ENCODE measurements at places on chromosomes 2 and 18.

DNA sequence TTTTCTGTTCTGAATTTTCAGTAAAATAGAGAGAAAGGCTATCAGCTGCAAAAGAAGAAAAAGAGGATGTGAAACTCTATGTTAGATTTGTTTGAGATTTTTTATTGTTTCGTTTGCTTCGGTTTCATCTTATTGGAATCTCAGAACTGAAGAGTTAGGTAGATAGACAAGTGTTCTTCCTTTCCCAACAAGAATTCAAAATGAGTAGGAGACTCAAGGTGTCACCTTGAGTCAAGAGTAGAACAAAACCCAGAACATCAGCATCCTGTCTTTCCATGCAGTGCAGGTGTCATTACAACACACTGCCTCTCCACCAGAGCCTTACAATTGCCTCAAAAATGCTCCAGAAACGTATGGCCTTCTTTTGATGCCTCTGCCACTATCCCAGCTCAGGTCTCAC is 21.1 kb downstream of the NBAS start:
- DNase-seq: no peak

- DNase-seq: no peak
Measured at GRCh38 chr18:46055838-46056230, 16.2 kb downstream of the PSTPIP2 start.

GRCh38 chr18:55268151-55268601 is 308.9 kb upstream of the CCDC68 start:
- no peak for DNase-seq

GRCh38 chr18:34965566-34965965 is 75.6 kb upstream of the MAPRE2 start:
- DNase-seq: no peak

DNA sequence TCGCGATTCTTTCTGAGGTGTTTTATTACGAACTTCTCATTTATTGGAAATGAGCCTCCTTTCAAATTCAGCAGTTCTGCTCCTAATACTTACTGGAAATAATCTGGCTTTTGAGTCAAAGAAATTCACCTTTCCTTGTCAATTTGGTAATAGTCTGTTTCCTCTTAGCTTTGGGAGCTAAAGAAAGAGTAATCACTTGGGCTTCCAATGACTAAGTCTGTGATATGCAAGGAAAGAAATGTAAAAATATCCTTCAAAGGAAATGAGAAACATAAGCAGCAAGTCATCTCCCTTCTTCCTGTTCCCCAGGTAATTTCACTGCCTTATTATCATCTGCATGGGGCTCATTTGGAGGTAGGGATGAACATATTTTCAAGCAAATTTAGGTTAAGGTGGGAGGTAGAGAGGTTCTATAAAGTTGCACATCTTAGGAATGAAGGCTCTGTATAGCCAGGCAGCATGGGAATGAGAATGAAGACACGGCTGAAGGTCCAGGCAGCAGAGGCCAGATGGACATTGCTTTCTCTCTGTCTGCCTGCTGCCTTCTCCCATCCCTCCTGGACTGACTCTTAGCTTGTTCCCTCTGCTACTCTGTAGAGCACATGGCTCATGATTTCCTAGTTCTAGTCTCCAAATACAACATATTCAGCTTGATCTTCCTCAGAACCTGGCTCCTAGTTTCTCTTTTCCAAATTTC is 1.0 kb downstream of the SPP2 start:
- no peak for DNase-seq

DNA sequence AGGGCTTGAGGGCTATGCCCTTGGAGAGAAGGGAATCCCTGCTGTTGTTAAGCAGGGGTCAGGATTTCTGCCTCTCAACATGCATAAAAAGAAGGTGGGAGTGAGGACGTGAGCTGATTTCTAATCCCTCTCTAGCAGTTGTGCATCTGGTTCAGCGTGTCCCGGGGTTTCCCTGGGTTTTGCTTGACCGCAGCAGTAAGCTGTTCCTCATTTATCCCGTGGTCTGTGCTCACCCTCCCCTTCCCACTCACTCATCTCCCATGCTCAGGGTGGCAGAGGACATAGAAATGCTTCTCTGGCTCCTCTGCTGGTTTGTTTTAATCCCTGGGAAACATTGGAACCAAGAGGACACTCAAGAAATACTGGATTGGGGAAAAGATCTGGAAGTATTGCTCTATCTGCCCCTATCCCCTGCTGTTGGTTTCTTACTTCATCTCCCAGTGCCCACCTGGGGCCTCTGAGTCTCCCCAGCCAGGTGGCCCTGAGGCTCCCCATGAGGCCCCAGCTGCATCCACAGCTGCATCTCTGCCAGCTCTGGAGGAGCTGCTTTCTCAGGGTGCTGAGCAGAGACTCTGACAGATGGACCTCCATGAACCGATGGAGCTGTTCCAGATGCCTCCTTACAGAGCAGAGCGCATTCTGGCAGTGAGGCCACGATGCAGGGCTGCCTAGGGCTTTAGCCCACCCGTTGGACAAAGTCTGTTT is 36.1 kb downstream of the TET3 start:
- DNase-seq: no peak

DNA sequence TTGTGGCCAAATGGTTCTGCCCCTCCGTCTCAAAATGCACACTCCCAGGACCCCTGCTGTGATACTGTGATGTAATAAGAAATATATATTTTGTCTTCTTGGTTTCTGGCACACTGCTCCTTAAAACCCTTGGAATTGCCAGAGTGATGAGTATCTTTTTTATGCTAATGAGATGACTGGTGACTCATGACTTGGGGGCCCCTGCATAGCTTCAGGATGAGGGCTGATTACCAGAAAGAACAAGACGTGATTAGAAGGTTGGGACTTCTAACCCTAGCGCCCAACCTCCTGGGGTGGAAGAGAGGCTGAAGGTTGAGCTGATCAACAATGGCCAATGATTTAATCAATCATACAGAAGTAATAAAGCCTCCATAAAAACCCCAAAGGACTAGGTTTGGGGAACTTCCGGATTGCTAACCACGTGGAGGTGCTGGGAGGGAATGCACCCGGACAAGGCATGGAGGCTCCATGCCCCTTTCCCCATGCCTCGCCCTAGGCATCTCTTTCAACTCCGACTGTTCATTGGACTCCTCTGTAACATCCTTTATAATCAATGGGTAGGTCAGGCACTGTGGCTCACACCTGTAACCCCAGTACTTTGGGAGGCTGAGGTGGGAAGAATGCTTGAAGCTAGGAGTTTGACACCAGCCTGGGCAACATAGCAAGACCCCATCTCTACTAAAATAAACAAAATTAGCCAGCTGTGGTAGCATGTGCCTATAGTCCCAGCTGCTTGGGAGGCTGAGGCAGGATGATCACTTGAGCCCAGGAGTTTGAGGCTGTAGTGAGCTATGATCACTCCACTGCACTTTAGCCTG is 89.1 kb downstream of the HS1BP3 start:
- DNase-seq: peak; percentile 44

GRCh38 chr18:7458884-7459283 is 108.2 kb upstream of the PTPRM start:
- no peak for DNase-seq

- no peak for DNase-seq
Measured at GRCh38 chr2:45724335-45724734, 72.9 kb downstream of the PRKCE start.

GRCh38 chr2:212117926-212118325 is 420.7 kb downstream of the ERBB4 start:
- no peak for DNase-seq

DNA sequence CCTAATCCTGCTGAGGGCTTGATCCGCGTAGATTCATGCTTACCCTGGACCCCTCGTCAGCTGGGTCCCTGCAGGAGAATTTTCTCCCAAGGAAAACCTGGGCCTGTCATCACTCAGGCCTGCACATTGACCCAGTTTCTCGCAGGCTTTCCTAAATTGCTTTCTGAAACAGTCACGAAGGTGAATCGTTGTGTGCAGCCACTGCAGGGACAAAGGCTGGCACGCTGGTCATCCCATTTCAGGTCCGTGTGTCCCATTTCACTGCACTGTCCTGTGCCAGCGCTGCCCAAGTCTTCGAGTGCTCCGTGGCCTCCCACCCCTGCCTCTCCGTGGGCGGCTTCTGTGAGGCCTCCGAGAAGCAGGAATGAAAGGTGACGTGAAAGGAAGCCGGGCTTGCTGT is 62.8 kb upstream of the YWHAQ start:
- DNase-seq: no peak

DNA sequence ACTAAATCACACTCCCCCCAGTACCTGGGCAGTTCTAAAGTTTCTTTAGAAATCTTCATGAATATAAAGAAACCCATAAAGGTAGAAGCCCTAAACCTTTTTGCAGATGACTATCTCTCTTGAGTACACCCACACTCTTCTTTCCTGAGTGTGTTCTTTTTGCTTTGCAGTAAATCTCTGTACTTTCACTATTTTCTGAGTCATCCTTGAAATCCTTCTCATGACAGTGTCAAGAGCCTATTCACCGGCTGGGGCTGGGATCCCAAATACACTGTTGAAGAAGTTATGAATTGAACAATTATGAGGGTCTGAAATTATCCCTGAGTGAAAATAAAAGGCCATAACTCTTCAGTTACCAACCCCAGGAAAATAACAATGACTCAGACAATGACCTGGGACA is 133.9 kb upstream of the CCDC195 start:
- no peak for DNase-seq

DNA sequence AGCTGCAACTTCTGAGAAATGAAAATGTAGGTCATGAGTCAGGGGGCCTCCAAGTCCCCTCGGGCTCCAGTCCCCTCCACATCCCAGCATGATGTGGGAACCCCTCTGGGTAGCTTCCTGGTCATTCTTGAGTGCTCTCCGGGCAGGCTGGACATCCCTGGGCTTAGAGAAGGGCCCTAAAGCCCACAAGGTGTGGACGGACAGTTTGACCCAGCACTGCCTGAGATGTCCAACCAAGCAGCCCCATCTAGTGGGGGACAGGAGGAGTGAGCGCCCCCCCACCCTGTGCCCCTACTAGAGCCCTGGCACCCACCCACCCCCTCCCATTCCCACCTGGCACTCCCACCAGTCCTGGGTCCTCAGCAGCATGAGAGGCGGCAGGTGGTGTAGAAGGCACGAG is 46.0 kb downstream of the CYP27C1 start:
- no peak for DNase-seq

- DNase-seq: peak; percentile 51
Measured at GRCh38 chr2:40405465-40405864, 46.4 kb downstream of the SLC8A1 start.

DNA sequence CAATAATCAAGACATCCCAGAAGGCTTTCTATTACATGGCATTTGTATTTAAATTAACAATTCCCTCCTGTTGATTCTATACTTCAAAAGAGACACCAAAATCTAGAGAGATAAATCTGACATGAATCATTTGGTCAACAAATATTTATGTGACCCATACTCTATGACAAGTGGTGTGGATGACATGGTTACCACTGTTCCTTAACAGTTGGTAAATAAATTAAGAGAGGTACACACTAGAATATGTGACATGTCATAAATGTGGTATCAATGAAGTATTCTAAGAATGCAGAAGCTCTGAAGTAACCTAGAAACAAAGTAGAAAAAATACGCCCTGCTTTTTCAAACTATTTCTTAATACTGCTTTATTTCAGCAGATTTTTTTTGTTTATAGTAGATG is 255.4 kb downstream of the EXOC6B start:
- DNase-seq: peak; percentile 55

- DNase-seq: no peak
Measured at GRCh38 chr2:218067523-218067922, 1.5 kb upstream of the RUFY4 start.

- DNase-seq: no peak
Measured at GRCh38 chr18:59669872-59670657, 27.2 kb downstream of the CCBE1 start.

- no peak for DNase-seq
Measured at GRCh38 chr18:62751341-62751821, 36.0 kb downstream of the PHLPP1 start.

DNA sequence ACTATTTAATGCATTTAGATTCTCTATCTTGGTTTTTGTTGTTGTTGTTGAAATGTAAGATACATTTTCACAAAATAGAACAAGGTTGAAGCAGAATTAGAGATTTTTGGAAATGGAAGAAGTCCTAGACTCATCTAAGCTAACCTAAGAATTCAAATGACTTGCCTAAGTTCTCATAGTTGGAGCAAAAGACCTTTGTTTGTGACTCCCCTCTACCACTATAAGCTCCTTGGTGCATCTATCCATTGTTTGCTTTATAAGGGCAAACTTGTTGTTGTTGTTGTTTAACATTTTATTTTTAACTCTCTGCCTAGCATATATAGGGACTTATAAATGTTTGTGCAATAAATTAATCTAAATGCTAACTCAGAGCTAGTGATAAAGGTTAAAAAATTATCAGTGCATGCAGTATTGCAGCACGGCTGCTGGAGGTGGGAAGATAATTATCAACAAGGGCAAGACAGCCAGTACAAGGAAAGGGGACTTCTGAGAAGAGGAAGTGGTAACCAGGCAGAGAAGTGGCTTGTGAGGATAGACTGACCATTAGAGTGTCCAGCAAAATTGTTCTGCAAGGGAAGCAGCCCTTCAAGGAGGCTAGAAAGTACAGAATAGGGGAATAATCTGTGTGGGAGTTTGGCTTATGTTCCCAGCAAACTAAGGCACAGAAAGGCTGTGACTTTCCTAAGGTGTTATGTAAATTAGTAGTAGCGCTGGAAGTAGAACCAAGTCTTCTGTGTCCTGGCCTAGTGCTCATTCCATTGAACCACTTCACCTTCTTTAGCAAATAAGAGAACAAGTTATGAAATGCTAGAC is 38.1 kb upstream of the ACYP2 start:
- no peak for DNase-seq

- DNase-seq: no peak
Measured at GRCh38 chr2:127661072-127661649, 14.2 kb downstream of the LIMS2 start.

DNA sequence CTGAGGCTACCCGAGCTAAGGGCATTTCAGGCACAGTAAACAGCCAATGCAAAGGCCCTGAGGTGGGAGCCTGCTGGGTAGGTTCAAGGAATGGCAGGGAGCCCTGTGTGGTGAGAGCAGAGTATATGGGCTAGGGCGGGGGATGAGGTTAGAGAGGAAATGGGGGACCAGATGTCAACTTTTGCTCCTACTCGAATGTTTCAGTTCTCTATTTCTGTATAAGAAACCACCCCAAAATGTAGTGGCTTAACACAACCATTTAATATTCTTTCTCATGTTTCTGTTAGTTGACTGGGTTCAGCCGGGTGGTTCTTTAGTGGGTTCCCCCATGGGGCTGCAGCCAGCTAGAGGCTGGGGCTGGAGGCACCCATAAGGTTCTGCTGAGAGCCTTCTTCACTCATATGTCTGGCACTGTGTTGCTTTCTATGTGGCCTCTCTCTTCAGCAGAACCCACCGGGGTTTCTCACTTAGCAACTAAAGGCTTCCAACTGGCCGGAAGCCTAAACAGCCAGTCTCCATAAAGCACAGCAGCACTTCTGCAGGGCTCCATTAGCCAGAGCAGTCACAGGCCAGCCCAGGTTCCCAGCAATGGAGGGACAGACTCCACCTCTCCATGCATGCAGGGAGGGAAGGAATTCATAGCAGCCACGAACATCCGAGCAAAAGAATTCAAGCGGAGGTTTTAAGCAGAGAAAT is 5.6 kb upstream of the ATOH8 start:
- no peak for DNase-seq

DNA sequence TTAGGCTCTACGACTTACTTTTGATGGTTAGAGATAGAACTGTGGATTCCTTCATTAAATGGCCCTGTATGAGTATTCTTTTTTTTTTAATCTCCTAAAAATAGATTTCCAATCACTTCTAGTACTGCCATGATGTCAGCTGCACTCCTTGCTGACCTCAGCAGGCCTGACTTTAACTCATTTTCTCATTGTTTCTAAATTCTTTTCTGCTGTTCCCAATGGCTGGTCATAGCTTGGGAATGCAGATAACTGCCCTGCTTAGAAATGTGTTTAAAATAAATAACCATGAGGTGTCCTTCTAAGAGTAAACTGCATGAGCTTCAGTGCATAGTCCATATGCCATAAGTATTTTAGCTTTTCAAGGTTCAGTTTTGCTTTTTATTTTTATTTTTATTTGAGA is 15.7 kb downstream of the CCDC85A start:
- DNase-seq: peak; percentile 85

Measured in GM04503 (cell line).